Activated CD8-positive, alpha-beta memory T cell treated with anti-CD3 and anti-CD28 coated beads for 4 hours (primary cell): ENCODE measurements at places on chromosomes 6 and 20.

GRCh38 chr20:61802721-61803311 is 262.9 kb downstream of the TAF4 start:
- DNase-seq, result no peak

DNA sequence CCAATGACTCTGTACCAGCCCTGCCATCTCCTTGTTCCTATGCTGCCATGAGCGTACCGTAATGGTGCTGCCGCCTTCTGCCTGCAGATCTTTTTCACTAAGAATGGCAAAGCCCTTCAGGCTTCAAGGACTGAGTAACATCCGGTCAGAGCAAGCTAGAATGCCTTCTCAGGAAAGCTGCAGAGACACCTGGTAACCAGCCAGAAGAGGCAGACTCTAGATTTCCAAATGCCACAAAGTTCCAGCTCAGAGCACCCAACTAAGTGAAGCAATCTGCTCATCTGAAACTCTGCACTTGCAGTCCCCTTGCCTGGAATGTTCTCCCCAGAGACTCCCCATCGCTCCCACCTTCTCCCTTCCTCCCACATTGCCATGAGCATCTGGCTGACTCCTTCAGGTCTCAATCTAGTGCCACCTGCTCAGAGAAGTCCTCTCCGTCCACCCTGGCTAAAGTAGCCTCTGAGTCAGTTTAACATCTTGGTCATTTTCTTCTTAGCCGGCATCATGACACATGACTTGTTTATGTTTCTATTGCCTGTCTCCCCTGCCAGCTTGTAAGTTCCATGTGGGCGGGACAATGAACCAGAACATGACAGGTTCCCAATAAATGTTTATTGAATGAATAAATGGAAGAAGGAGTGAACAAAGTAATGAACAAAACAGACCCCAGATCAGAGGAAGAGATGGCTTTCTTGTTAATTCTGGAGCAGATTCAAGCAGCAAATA is 6.9 kb upstream of the OCSTAMP start:
- DNase-seq, result no peak

- no peak for DNase-seq
Observed at GRCh38 chr6:38671885-38672467, 31.0 kb downstream of the GLO1 start.

DNA sequence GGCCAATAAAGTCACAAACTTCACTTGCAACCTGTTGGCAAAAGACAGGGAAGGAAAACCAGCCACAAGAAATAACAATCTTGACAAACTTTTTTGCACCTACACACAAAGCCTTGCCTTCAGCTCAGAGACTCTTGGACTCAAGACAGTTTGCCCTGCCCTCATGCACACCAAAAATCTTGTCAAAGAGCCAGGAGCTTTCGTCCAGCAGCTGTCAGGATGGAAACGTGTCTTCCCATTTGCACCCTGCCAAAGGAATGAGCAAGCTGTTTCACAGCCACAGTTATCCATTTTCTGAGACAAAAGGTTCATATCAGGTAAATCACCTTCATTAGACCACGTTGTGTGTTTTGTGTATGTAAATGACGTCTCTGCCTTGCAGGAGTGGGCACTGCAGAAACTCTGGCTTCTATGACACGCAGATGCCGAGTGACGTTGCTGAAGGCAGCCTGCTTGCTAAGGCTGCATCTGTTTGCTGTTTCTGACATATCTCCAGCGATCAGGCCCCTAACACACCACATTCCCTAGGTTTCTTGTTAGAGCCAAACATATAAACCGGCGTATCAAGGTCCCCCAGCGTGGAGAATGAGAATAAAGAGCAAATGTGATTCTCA is 193.4 kb downstream of the SYNDIG1 start:
- no peak for DNase-seq

DNA sequence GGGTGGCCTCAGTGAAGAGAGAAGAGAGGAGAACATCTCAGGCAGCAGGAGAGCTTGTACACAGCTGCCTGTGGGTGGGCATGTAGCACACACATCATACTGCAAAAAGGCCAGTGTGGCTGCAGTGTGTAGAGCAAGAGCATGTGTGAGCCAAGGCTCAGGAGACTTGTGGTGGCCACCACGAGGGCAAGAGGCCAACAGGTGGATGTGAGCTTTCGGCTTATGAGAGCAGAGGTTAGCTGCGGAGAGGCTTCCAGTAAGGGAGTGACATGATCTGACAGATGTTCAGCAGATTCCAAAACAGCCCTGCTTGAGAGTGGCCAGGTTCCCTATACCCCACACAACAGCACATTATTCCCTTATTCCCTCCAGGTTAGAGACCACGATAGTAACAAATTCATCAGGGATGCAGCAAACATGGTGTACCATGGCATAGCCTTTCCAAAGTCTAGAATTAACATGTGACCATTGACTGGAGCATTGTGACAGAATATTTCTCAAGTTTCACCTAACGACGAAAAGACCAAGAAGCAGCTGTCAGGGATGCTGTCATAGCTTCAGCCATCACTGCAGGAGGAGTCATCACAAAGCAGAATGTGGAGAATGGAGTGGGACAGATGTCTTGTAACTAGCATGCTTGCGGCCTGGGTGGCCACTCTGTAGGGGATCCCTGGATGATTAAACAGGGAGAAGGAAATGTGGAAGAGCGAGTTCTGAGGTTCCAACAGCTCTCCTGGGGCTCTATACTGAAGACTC is 23.1 kb downstream of the HM13 start:
- DNase-seq, result no peak

DNA sequence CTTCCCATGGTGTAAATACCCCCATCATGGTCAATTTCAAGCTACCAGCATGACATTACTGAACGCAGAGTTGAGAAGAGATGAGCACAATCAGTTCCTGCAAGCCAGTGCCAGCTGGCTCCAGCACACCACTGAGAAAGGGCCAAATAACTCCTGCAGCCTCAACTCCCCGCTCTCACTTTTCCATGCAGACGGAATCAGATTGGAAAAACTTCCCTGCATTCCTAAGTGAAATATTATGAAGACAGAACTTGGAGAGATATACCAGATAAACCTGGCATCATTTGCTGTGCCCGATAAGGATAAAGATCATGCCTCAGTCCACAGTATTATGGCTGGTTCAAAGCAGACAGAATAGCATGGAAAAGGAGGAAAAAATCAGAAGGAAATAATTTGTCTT is 56.7 kb downstream of the FILIP1 start:
- DNase-seq, result no peak

GRCh38 chr6:33578588-33579011 is 1.5 kb downstream of the BAK1 start:
- no peak for DNase-seq

- no peak for DNase-seq
Observed at GRCh38 chr20:46228670-46229069, 79.6 kb downstream of the CDH22 start.

DNA sequence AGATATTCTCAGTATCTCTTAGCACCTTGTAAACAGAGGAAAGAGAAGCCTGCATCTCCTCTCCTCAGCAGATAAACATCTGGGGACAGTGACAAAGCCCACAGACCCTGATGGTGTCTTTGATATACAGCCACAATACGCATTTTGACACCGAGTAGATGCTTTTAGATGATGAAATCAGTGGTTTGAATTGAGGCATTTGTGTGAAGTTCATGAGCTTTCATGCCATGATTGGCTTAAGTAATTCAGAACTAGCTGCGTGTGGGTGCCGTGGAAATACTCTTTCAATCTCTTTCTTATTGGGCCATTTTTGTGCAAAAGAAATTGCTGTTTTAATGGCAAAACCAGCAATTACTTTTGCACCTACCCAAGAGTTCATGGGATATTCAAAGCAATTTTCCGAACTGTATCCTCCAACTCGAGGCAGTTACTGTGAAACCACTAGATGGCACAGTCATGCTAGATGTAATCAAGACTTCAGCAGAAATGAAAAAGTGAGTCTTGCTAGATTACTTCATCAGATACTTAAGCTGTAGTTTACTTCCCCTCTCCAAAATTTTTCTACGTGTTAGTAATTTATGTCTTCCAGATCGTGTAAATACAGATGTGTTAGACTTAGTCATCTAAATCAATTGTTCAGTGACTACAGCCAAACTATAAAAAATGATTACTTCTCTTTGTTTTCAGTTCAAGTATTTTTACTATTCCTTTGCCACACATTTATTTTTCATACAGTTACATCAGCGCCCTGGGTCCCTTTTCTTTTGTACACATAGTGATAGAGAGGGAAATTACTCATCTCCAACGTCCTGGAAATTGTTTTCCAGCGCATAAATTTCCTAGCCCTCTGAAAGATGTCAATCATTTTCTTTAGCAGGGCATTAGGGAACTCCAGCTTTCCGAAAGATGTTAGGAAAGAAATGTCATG is 49.4 kb downstream of the IYD start:
- no peak for DNase-seq

GRCh38 chr20:54043076-54043967 is 27.1 kb downstream of the BCAS1 start:
- no peak for DNase-seq

DNA sequence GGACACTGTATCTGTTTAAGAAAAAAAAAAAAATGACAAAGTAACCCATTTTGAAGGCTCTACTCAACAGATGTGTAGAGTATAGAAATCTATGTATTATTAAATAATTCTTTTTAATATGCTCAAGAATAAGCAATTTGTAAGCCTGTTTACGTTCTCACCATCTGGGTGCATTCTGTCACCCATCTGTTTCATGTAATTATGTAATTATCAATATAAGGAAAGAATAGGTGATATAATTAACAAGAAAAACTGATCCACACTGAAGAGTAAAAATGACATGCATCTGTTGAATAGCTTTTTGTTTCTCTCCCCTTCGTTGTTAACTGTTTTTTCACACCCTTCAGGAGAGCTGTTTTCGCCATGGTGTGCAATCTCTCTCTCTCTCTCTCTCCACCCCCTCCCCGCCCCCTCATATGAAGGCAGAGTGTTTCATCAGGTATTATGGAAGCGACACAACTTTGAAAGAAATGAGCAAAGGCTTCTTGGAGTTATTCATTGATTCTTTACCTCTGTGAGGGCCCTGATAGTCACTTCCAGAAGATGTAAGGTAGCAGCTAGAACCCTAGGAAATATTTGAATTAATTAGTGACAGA is 154.3 kb upstream of the INSM1 start:
- DNase-seq, result no peak

DNA sequence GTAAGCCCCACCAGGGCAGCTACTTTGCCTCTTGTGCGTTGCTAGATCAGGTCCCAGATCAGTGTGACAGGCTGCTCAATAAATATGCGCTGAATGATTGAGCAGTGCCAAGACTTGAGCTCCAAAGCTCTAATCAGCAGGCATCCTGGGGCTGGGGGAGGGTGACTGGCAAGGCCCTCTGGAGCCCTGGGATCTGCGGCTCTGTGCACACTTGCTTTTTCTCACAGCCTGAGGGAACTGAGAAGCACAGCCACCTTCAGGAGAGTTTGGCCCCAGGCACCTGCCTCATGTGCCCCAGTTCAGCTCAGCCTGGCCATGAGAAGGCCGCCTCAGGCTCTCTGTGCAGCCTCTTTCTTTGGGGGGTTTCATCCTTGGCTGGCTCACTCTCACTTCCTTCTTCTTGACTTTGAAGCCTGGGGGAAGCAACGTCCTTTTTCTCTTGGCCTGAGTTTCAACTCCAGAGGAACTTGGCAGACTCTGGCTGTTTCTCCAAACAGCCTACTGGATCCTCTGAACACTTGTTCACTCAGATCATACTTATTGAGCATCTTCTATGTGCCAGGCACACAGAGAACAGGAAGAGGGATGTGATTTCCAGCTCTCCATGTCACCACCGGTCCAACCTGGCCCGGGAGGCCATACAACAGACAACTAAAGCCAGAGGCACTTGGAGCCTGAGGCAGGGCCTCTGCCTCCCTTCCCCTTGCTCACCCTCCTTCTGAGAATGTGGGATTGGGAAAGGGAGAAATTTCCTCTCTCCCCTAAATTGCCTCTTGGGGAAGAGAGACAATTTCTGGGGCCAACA is 114.0 kb downstream of the VEGFA start:
- DNase-seq, result no peak

DNA sequence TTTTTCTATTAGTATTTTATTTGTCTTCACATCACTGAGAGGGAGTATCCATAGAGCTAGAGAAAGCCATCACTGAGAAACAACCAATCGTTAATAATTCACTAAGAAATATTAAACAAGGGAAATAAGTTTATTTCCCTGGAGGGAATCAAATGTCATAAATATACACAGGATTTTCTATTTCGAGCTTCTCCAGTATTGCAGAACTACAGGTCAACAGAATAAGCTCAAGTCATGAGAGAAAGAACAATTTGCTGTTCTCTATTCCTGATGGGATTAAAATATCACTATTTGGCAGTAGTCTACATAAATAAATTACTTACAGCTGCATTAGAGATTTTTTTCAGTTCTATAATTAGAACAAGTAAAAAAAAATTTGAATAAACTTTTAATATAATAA is 2.2 kb upstream of the FAM162B start:
- DNase-seq, result no peak

DNA sequence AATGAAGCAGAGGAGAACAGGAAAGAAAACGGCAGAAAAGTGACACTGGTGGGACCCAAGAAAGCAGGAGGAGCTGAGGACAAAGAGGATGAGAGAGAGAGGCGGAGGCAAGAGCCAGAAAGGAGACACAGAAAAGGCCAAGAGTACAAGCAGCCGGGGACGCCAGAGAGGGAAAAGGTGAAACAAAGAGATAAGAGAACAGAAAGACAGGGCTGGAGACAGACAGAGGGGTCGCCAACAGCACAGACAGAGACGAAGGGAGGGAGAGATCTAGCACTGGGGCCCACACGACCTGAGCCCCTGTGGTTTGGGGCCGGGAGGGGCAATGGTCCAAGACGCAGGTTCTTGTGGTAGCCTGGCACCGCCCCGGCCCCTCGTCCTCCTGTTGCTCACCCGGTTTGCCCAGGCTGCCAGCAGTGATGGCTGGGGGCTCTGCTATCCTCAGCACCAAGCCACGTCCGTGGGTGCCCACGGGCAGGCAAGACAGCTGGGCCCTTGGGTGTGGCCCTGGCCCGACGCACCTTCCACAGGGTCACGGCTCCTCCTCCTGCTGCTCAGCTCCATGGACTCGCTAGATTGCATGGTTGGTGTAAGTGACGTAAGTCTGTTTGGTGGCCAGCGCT is 123.5 kb downstream of the GRM4 start:
- DNase-seq, result no peak

GRCh38 chr20:57210054-57210910 is 56.2 kb downstream of the BMP7 start:
- DNase-seq, result no peak

GRCh38 chr20:25285856-25286798 is 38.2 kb downstream of the PYGB start:
- DNase-seq, result no peak

DNA sequence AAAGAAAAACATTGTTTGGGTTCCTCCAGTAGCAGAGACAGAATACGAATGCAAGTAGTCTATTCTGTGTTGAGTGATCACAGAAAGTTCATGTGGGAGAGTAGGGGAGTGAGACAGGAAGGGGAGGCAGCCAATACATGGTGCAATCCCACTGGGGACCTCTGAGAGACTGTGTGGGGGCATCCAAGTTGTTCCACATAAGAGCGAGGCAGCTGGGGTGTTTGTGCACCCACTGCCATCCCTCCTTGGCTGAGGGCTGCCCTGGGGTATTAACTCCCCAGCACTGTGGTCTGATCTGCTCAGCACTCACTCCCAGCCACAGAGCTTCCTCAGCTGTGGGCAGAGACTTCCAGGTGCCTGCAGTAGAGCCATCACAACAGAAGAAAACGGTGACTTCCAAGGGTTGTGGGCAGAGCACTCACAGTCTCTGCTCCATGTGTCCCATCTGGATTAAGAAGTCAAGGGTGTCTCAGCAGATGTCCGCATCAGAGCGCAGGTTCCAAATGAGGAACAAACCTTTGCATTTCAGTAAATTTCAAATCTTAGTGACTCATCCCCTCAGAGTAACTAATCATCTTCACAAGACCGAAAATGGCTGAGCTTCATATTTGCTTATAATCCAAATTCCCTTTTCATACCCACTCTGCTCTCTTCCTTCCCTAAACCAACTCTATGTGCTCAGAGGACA is 101.9 kb upstream of the NAA20 start:
- no peak for DNase-seq

GRCh38 chr6:69988458-69989126 is 122.2 kb downstream of the COL19A1 start:
- no peak for DNase-seq
